Muscle of leg (tissue), 16 donors: ENCODE measurements at places on chromosomes 2 and 18.

DNA sequence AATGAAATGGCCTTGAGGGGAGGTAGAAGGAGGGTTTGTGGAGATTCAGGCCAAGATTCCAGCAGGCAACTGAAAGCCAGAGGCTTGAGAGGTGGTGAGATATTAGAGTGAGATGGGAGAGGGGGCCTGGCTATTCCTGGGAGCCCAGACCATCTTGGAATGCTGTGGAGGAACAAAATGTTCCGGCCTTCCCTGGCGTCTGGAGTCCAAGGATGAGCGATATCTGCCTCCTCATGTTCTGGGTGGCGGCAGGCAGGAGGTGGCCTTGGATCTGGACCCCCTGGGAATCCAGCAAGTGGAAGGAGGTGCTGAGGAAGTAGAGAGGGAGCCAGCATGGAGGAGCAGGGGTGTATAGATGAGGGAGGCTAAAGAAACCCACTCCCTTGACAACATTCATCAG, 335.9 kb downstream of the CYP26B1 start:
- no peak for DNase-seq
- H3K27me3 ChIP-seq: no peaks in the 10 kb centered on the region
- no peaks in the 10 kb centered on the region for H3K36me3 ChIP-seq
- H3K27ac ChIP-seq: no peak overlapping the region

DNA sequence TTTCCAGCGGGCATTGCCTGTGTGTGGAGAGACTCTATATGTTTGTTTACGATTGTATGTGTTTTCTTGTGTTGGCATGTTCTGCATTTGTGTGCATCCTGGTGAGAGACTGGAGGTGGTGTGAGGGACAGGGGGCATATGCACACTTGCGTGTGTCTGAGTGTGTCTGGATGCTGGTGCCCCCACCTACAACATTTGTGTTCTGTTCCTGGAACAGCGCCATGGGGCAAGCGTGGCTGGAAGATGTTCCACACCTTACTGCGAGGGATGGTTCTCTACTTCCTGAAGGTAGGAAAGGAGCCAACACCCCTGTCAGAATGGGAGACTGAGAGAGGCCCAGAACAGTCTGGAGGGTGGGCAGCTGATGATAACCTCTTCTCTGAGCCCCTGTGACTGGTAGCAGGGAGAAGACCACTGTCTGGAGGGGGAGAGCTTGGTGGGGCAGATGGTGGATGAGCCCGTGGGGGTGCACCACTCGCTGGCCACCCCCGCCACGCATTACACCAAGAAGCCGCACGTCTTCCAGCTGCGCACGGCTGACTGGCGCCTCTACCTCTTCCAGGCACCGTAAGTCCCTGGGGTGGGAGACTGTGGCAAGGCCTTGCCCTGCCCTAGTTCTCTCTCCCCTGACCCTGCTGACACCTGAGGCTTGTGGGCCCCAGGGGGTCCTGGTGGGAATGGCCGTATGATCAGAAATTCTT, 23.7 kb downstream of the PSD4 start:
- H3K36me3 ChIP-seq: no peaks in the 10 kb centered on the region
- no peak for DNase-seq
- H3K4me1 ChIP-seq: peaks cover 8% of the 10 kb centered on the region

DNA sequence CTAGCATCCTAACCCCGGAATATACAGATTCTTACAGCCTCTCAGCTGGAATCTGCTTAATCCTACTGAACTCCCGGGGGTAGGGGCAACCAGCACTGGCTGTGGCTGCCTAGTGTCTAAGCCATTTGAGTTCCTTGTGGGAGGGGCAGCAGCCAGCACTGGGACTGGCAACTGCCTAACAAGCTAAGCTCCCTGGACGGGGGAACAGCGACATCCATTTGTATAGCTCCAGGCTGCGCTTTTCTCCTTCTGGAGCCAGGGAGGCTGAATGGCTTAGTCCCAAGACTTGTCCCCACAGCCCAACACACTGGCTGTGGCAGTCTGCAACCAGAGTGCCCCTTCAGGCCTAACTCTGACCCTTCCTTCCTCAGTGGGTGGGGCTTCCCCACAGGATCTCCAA, 787.2 kb downstream of the METTL4 start:
- no peak for DNase-seq
- no peaks in the 10 kb centered on the region for H3K27me3 ChIP-seq
- no peaks in the 10 kb centered on the region for H3K4me1 ChIP-seq
- no peaks in the 10 kb centered on the region for H3K36me3 ChIP-seq
- H3K27ac ChIP-seq: no peak overlapping the region
- H3K4me3 ChIP-seq: no peak overlapping the region

GRCh38 chr18:46721331-46721730, 35.5 kb downstream of the ST8SIA5 start:
- H3K27me3 ChIP-seq: no peaks in the 10 kb centered on the region
- H3K27ac ChIP-seq: no peak overlapping the region
- H3K36me3 ChIP-seq: no peaks in the 10 kb centered on the region
- H3K4me1 ChIP-seq: peaks cover 9% of the 10 kb centered on the region

DNA sequence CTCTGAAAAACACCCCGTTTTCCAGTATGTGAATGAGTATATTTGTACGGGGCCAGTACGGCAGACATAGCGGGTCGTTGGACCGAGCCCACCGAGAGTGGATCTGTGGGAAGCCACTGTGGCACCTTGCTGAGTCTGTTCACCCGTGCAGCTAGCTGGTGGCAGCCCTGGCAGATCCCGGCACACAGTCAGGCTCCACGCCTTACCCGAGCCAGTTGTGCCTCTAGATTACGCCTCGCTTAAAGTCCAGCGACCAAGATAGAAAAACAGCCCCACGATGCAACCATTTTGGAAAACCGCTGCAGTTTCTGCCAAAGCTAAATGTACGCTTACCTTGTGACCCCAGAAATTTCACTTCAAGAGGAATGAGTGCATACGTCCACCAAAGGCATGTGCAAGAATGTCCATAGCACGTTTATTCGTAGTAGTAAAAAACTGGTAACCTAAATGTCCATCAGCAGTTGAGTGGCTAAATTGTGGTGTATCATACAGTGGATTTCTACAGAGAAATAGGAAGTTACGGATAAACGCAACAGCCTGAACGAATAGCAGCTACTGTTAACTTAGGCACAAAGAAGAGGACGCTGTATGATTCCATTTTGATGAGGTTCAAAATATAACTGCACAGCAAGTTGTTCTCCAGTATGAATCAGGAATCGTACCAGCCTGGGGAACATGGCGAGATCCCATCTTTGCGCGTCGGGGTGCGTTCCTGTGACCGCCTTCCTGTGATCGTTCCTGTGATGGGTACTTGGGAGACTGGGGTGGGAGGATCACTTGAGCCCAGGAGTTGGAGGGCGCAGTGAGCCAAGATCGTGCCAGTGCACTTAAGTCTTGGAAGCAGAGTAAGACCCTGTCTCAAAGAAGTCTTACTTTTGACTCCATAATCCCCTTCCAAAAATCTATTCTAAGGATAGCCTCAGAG, 688 bp upstream of the WDR33 start:
- peak overlapping the region; percentile 94 for H3K27ac ChIP-seq
- peak; percentile 7 for DNase-seq
- peak overlapping the region; percentile 78 for H3K4me3 ChIP-seq
- H3K36me3 ChIP-seq: no peaks in the 10 kb centered on the region
- no peaks in the 10 kb centered on the region for H3K27me3 ChIP-seq

DNA sequence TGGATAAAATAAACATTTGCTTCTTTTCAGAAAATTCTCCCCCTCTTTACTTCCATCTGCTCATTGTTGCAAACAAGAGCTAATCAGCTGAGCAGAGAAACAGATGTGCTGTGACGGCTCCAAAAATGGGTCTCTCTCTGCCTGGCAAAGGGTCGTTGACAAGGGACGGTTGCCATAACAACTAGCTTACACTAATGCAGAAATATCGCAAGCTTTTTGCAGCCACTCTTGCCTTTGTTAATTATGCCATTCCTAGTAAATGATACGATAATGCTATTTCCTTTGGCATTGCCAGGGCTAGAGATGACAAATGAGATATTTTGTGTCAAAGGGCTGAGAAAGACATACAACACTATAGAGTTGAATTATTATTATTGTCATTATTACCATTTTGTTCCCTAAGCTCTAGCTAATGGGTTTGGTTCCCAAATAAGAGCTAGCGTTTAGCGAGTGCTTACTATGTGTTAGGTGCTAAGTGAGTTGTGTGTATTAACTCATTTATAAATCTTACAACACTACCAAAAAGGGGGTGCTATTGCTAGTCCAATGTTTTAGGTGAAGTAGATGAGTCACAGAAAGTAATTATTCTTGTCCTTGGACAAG, 46.8 kb downstream of the MYO3B start:
- peaks cover 2% of the 10 kb centered on the region for H3K4me1 ChIP-seq
- no peak overlapping the region for H3K4me3 ChIP-seq
- no peaks in the 10 kb centered on the region for H3K36me3 ChIP-seq
- peak; percentile 74 for DNase-seq

DNA sequence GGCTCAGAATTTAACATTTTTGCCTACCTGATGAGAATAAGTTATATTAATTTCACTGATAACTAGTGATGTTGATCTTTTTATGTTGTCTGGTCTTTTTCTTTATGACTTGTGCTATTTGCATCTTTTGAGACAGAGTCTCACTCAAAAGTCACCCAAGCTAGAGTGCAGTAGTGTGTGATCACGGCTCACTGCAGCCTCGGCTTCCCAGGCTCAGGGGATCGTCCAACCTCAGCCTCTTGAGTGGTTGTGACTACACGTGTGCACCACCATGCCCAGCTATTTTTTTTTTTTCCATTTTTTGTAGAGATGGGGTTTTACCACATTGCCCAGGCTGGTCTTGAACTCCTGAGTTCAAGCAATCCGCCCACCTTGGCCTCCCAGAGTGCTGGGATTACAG, 7.5 kb downstream of the SMCHD1 start:
- H3K4me3 ChIP-seq: no peak overlapping the region

- no peaks in the 10 kb centered on the region for H3K27me3 ChIP-seq
- no peak overlapping the region for H3K27ac ChIP-seq
- H3K4me3 ChIP-seq: no peak overlapping the region
Measured at GRCh38 chr18:72566290-72566689, 22.1 kb upstream of the CBLN2 start.

DNA sequence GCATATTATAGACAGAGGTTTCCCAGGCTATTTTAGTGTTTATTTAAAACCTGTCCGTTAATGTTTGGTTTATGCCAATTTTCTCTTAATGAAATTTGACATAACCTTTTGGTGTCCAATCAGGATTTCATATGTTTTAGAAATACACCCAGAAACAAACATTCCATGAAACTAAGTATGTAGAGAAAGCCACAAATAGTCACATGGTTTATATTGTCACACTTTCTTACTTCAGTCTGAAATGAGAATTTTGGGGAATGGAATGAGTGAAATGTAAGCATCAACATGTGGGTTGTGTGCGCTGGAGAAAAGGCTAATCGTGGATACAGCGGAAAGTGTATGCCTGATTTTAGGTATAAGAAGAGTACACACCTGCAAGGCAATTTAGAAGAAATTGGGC, 277.0 kb upstream of the RAB12 start:
- peaks cover 4% of the 10 kb centered on the region for H3K4me1 ChIP-seq
- H3K4me3 ChIP-seq: no peak overlapping the region
- no peak for DNase-seq
- H3K36me3 ChIP-seq: no peaks in the 10 kb centered on the region
- H3K27me3 ChIP-seq: no peaks in the 10 kb centered on the region
- no peak overlapping the region for H3K27ac ChIP-seq

DNA sequence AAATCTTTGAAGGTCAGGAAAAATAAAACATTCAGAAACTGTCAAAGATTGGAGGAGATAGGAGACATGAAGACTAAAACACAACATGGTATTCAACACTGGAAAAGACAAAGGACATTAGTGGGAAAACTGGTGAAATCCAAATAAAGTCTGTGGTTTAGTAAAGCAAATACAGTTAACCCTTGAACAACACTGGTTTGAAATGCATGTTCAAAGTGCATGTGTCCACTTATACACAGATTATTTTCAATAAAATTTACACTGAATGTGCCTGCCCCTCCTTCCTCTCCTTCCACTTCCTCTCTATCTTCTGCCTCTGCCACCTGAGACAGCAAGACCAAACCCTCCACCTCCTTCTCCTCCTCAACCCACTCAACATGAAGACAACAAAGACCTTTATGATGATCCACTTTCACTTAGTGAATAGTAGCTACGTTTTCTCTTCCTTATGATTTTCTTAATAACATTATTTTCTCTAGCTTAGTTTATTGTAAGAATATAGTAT, 14.5 kb downstream of the OLA1 start:
- peaks cover 2% of the 10 kb centered on the region for H3K36me3 ChIP-seq
- H3K27ac ChIP-seq: no peak overlapping the region
- H3K4me1 ChIP-seq: no peaks in the 10 kb centered on the region
- no peak overlapping the region for H3K4me3 ChIP-seq
- H3K27me3 ChIP-seq: no peaks in the 10 kb centered on the region

GRCh38 chr2:95185197-95185596, 19.6 kb downstream of the ZNF2 start:
- H3K4me1 ChIP-seq: no peaks in the 10 kb centered on the region
- H3K4me3 ChIP-seq: no peak overlapping the region
- H3K27ac ChIP-seq: no peak overlapping the region

DNA sequence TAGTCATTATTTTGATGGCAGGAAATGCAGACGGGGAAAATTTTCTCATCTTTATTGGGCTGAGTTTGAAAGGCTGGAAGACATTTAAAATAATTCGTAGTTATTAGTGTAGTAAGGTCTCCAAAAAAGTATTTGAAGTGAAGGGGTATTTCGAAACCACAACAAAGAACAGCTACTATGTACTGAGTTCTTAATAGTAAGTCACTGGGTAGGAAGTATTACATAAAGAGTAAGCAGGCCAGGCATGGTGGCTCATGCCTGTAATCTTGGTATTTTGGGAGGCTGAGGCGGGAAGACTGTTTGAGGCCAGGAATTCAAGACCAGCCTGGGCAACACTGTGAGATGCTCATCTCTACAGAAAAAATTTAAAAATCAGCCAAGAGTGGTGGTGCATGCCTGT, 113.6 kb downstream of the MEP1B start:
- no peaks in the 10 kb centered on the region for H3K36me3 ChIP-seq
- no peak for DNase-seq
- H3K27ac ChIP-seq: no peak overlapping the region
- no peaks in the 10 kb centered on the region for H3K27me3 ChIP-seq

- no peak overlapping the region for H3K4me3 ChIP-seq
- no peak overlapping the region for H3K27ac ChIP-seq
- H3K36me3 ChIP-seq: no peaks in the 10 kb centered on the region
- no peak for DNase-seq
Measured at GRCh38 chr2:127626175-127626574, 19.8 kb upstream of the GPR17 start.
